ENCODE measurements at places on chromosomes 5 and 9.

GRCh38 chr9:89065921-89066320 lies 74.7 kb downstream of the S1PR3 start:
- no peak for DNase-seq

- no peak for DNase-seq
These were observed 73.1 kb downstream of the RPS23 start for GRCh38 chr5:82205005-82205404.

DNA sequence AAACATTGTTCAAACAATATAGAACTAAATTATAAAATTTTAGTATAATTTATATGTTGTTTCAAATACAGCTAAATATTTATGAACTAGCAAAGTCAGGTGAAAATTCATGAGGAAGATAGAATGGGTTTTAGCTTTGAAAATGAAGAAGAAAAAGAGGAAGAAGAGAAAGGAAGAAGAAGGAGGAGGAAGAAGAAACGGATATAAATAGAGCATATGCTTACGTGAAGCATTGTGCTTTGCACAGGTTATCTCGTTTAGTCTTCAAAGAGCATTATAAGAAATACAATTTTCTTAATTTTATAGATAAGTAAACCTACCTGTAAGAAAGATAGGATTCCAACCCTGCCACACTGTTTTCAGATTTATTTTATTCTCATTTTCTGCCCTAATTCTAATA lies 620.6 kb upstream of the DAB2 start:
- DNase-seq: no peak

GRCh38 chr5:127306647-127307046 lies 16.1 kb downstream of the MEGF10 start:
- no peak for DNase-seq

DNA sequence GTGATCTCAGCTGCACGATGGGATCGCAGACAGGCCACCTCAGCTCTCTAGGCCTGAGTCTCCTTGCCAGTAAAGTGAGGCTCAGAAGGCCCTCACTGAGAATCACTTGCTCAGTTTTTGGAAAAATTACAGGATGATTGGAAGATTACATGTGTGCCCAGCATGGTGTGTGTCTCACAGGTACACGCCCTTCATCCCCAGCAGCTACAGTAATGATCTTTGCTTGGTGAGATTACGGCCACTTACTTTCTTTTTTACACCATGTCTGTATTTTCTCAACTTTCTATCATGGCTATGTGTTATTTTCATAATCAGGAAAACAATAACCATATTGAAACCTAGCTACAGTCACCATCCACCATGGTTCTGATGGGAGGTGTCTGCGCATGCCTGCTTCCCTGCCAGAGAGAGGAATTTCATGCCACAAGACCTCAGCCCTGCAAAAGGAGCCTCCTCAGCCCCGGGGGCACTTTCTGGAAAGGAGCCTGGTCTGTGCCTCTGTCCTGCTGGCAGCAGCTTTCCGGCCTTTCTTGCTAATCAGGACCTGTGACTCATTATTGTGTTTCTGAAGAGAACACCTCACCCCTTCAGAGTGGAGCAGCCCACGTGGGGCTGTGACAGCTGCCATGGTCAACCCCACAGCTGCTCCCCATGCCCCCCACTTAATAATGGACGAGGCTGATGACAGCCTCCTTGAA lies 64.2 kb upstream of the OLFM1 start:
- DNase-seq: no peak

GRCh38 chr9:95057101-95057500 lies 260.4 kb downstream of the FANCC start:
- DNase-seq: no peak

DNA sequence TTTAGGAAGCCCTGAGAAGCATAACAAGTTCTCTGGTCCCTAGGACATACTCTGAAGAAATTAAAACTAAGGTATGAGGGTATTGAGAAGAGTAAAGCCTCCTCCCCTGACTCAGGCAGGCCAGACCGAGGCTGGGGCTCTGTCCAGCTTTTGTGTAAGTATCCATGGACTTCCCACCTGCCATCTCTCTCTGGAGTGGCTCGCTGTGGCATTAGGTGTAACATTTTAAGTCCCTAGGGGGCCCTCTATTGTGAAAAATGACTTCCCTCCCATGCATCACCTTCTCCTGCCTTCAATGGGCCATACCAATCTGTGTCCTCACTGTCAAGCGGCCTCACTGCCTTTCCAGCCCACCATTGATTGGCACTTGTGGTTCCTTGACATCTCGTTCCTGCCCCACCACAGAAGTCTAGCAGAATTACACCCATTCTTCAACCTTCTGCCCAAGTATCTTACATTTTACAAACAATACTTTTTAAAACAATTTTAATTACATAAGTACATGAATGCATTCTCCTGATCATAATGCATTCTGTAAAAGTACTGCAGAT lies 205.5 kb downstream of the SLIT3 start:
- no peak for DNase-seq

DNA sequence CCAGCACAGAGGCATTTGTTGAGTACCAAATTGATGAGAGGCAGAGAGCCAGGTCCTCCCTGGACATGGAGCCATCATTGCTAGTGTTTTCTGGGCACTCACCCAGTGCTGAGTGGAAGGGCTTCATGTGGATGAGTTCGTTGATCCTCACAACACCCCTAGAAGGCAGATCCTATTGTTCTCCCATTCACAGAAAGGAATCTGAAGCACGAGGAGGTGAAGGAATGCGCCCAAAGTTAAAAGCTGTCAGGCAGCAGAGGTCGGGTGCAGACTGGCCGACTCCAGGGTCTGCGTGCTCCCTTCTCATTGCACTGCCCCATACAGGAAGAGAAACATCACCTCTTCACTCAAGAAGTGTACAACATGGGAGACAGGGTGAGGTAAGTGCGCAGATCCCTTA lies 153.5 kb upstream of the TNPO1 start:
- DNase-seq: no peak

DNA sequence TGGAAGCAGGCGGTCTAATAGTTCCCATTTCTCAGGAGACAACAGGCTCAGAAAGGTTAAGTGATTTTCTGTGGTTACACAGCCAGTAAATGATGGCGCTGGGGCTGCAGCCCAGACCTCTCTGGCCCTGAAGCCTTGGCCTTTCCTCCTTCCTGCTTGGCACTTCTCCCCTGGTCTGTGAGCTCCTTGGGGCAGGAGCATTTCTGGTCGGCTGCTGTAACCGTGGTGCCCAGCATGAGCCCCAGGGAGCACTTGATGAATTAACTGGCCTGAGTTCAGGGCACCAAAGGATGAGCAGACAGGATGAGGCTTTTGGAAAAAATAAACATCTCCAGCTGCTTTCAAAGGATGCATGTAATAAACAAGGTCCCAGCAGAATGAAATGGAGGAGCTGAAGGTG lies 30.2 kb downstream of the CDHR2 start:
- no peak for DNase-seq

- no peak for DNase-seq
These were observed 73.9 kb downstream of the ALDH7A1 start for GRCh38 chr5:126521130-126521529.

DNA sequence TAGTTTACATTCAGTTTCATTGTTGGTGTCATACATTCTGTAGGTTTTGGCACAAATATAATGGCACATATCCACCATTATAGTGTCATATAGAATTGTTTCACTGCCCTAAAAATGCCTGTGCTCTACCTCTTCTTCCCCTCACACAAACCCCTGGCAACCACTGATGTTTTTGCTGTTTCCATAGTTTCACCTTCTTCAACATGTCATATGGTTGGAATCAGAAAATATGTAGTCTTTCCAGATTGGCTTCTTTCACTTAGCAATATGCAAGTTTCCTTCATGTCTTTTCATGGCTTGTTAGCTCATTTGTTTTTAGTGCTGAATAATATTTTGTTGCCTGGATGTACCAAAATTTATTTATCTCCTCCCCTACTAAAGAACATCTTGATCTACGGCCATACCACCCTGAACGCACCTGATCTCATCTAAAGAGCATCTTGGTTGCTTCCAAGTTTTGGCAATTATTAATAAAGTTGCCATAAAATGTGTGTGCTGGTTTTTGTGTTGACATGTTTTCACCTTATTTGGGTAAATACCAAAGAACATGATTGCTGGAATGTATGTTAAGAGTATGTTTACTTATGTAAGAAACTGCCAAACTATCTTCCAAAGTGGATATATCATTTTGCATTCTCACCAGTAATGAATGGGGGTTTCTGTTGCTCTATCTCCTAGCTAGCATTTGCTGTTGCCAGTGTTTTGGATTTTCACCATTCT lies 17.0 kb upstream of the CDK20 start:
- no peak for DNase-seq

DNA sequence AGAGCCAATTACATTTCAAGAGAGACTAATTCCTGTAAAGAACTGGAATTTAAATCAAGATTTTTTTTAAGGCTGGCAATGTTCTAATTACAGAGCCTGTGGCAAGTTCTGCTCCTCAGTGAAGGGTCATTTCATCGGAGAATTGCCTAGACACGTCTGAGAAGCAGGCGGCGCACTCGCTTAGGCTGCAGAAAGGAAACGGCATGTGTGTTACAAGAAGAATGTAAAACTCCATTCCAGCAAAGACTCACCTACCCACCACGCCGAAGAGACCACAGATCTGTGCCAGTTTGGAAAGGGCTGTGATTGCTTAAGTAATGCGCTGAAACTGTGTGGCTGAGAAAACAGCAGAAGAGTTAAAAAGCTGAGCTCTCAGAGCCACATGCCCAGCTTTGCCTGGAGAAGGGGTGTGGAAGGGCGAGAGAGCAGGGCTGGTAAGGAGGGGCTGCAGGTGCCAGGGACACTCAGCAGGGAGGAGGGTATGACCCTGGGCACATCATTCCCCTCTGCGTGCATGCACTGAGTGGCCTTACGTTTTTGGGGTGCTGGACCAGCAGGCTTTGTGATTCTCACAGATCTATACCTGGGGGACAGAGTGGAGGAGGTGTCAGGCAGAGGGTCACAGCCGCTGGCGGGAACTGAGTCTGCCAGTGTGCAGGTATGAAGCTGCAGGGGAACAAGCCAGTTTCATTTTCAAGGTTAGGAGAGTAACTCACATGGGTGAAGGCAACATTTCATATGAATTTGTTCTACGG lies 17.8 kb upstream of the SLC25A51 start:
- no peak for DNase-seq

DNA sequence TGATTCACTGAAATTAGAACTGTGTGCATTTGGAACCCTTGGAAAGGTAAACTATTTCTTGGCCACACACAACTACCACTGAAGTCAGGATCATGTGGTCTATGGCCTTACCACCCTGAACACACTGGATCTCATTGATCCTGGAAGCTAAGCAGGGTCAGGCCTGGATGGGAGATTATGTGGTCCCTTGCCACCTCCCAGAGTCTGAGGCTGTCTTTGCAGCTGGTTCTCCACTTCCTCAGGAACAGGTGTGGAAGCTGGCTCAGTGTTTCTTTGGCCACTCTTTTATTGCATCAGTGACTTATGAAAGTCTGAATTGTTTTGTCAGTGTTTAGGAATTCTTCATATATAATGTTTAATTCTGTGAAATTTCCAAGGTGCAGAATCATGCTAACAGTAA lies 89.2 kb downstream of the TEK start:
- no peak for DNase-seq

DNA sequence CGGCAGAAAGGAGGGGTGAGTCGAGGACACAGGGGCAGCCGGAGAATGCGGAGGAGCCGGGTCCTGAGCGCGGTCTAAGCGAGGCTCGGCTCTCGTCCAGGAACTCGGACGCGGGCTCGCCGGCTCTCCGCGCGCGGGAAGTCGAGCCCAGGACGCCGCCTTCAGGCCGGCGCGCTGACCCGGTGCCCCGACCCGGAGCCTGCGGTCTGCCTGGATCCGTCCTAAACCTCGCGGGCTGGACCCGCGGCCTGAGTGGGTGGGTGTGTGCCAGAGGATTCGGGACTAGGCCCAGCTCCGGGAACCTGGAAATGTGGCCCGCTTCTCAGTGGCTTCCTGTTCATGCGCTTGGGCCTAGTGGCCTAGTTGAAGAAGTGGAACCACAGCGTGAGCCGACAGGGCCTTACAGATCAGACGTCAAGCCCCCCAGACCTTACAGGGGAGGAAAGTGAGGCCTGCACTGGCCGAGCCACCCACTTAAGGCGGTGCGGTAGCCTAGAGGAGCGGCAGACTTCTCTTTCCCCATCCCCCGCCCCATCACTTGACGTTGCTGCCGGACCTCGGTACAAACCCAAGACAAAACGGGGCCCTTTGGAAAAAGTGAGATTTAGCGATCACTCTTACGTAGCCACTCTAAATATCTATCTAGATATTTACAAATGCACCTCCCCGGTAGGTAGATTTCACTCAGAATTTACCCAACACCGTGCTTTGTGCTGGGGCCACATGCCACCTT lies 1.2 kb downstream of the CDKN2B-AS1 start:
- peak; percentile 40 for DNase-seq

DNA sequence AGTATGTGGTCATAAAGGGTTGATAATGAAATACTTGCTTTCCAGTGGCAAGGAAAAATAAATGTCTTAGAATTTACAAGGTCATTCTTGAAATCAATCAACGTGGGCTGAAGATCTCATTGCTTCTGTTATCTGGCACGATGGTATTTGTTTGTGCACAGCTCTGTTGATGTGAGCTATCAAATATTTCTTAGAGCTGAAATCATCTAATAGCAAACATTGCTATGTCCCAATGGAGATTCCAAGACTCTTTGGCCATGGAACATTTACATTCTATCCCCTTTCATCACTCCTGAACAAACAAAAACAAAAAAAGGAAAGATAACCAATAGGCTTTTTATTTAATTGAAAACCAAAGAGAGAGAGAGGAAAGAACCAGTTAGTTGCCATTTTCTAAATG lies 111.5 kb upstream of the CCDC152 start:
- DNase-seq: no peak

DNA sequence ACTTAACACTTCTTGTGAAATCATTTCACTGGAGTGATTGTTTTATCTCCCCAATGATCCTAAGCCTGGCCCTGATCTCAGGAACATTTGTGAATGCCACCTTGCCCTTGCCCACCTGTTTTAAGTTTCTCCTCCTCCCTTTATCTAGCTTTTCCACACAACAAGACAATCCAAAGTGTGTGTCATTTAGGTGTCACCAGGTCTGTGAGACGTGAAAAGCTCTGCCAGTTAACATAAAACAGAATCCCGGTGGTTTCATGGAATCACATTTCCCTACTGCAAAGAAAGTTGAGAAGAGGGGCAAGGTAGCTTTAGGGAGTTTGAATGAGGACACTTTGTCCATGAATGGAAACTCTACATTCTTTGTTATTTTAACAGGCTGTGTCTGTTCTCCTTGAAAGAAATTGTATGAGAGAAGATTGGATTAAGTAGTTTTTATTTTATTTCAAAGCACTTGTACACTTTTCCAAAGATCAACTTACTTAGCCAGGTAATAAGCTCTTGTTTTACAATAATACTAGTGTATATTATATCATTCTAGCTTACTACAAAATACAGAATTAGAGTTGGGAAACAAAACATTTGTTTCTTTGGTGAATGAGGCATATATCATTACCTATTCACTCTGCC lies 239.0 kb downstream of the ISL1 start:
- DNase-seq: no peak

- DNase-seq: no peak
These were observed 931 bp downstream of the FAM219A start for GRCh38 chr9:34457266-34458012.

DNA sequence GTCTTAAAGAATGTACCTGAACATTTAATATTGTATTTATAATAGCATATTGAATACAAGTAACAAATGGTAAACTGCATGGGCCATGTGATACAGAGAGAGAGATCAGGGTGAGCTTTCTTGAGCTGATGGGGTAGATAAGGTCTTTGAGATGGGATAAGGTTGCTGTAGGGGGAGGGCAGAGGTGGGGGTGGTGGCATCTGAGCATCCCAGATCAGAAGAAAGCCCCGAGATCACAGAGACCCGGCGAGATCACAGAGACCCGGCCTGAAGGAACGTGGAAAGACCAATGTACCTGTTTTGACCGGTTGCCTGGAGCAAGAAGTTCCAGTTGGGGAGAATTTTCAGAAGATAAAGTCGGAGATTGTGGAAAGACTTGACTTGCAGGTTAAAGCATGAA lies 6.6 kb downstream of the SMARCA2 start:
- DNase-seq: no peak

- DNase-seq: no peak
These were observed 24.4 kb downstream of the CTXN3 start for GRCh38 chr5:127673117-127673800.

All from CD4-positive, alpha-beta T cell treated with Interleukin-4 for 1 hour (primary cell).